ENCODE measurements at places on chromosomes 2 and 18.

GRCh38 chr2:39667886-39668276 is 2.2 kb downstream of the TMEM178A start:
- no peak for DNase-seq

GRCh38 chr2:64606479-64607363 is 47.0 kb downstream of the SERTAD2 start:
- DNase-seq = peak; percentile 27

DNA sequence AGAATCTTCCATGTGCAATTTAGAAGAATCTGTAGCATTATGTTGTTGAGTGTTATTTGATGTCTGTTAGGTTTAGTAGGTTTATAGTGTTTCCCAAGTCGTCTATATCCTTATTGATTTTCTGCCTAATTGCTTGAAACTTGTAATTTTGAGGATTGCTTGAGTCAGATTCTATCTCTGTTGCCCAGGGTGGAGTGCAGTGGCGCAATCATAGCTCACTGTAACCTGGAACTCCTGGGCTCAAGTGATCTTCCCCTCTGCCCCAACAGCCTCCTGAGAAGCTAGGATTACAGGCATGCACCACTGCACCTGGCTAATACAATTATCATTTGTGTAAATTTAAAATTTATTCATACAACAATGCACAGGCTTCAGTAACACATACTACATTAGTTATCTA is 3.1 kb upstream of the TCF23 start:
- DNase-seq = no peak

DNA sequence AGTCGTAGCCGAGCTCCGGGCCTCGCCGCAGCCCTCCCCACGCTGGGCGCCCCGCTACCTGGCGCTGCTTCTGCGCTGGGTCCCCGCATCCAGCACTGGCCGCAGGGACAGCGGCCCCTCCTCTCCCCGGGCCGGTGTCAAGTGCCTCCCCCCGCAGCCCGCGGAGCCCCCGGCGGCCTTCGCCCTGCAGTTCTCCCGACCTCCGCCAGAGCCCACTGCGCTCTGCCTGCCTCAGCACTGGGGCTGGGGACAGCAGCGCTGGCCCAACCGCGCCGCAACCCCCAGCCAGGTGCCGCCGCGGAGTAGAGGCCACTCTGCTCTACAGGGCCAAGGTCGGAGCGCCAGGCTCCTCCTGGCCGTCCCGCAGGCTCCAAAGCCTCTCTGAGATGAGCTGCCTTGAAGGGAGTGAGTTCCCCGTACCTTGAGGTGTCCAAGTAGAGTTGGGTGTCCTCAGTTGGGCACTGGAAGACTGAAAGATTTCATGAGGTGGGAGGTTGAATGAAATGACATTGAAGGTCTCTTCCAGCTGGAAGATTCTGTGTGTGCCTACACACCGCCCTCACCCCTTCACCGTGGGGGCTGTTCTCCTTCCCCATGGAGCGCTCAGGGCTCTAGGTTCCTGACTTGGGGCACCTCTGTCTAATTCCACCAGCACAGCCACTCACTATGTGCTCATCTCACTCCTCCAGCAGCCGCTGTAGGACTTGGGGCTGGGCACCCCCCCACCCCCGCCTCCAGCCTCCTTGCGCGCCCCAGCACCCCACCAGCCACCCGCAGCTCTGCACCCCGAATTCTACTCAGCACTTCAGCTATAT is 854 bp upstream of the DNMT3A start:
- DNase-seq = peak; percentile 86

DNA sequence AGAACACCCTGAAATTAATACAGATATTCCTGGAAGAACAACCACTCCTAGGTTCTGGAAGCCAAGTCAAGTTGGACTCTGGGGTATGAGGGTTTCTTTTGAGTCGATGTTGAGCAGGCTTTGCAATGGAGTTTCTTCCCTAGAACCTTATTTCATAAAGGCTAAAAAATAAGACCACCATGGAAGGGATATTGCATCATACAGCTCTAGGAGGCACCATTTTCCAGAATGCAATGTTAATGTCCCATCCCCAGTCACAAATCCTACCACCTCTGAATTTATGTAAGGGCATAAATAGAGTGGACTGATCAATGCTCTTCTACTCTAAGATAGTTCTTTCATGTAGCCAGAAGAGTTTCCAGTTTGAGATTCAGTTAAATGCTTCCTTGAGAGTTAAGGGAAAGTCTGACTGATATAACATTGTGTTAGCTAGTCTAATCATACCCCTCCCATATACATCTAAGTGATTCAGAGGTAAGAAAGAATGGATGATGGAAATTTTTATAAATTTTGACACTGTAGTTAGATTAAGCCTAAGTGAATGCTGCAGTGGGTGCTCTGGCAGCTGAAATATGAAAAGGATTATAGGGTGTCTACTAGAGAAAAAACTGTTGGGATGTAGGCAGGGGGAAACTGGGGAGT is 22.0 kb downstream of the ARHGAP15 start:
- no peak for DNase-seq

DNA sequence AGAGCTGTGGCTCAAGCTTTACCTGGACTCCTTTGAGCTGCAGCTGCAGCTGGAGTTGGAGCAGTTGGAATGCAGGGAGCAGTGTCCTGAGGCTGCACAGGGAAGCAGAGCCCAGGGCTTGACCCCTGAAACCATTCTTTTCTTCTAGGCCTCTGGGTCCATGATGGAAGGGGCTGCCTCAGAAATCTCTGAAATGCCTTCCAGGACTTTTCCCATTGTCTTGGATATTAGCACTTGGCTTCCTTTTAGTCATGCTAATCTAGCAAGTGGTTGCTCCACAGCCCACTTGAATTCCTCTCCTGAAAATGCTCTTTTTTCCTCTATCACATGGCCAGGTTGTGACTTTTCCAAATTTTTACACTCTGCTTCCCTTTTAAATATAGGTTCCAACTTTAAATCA is 108.6 kb upstream of the RNF152 start:
- no peak for DNase-seq

DNA sequence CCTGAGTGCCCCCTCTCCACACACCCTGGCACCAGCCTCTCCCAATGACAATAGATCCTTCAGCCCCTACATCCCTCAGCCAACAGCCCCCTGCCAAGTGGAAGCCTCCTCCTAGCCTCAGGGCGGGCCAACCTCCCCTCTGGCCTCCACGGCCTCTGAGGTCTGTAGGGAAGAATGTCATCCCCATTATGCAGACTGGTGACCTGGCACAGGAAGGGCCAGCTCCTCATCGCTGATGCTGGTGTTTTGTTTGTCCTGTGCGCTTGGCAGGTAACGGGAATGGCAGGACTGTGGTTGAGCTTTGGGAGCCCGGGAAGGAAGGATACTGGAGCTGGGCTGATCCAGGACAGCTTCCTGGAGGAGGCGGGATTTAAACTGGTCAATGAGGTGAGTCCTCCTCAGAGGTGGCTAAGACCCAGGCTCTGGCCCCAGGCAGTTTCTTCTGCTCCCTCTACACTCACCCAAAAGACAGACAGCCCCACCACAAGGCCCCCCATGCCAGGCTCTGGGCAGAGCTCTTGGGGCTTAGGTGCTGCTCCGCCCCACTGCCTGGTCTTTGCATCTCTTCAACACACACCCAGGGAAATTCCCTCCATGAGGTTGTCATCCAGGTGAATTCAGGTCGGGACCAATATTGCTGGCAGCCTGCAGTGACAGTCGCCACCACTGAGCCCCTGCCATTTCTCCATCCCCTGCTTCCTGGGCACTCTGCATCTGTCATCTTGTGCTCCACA is 75.2 kb upstream of the SMAD7 start:
- no peak for DNase-seq

DNA sequence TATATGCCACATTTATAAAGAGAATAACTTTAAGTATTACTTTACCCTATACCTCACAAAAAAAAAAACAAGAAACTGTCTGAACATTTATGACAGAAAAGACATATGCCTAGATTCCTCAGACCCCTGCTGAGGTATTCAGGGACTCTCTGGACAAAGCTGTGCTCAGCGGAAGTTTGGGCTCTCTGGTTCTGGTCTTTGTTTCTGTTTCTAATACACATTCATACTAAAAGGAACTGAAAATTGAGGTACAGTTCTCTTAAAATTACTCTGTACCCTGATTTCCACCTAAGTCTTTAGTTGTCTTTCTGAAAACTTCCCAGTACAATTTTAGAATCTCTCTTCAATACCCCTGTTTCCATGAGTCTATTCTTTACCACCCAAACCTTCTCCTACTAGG is 160.3 kb downstream of the IKZF2 start:
- no peak for DNase-seq

- DNase-seq = no peak
These were observed 35.6 kb upstream of the SYT4 start for GRCh38 chr18:43312891-43313290.

- DNase-seq = no peak
These were observed 44.9 kb downstream of the HDLBP start for GRCh38 chr2:241270531-241270930.

- no peak for DNase-seq
These were observed 10.8 kb downstream of the ANO7 start for GRCh38 chr2:241199286-241199685.

- DNase-seq = no peak
These were observed 17.5 kb upstream of the POLI start for GRCh38 chr18:54251606-54252390.

DNA sequence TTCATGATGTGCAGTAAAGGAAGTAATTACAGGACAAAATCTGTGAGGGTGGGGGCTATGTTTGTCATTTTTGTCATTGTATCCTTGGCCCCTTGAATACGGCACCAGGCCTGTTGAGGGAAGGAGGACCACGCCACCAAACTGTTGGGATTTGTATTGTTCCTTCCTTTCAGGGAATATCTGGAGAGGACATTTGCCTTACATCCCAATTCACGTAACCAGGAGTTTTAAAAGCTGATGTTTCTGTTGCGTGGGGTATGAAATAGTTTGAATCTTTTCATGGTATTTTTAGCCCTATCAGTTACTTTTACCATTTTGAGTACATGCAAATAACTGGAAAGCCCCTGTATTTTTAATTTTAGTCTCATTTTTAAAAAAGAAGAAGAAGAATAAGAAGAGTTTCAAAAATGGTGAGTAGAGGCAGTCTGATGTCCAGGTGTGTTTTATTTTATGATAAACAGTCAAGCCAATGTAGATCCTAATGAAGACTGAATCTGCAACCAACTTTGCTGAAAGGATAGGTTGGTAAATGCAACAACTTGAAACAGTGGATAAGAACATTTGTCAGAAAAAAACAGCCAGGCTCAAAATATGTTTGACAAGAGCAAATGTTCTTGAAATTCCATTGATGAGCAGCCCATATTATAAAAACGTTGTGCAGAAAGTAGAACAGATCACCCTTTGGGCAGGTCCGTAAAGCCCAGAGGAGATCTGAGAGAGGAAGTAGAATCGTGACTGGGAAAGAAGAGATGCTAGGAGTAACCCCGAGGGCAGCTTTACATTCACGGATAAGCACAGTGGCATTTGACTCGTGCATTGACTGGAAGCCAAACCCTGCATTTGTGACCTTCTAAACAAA is 54.5 kb downstream of the RASGRP3 start:
- no peak for DNase-seq

- DNase-seq = no peak
These were observed 201.6 kb downstream of the EN1 start for GRCh38 chr2:118645876-118646275.

- no peak for DNase-seq
These were observed 53.8 kb downstream of the TMEM200C start for GRCh38 chr18:5841518-5841917.

DNA sequence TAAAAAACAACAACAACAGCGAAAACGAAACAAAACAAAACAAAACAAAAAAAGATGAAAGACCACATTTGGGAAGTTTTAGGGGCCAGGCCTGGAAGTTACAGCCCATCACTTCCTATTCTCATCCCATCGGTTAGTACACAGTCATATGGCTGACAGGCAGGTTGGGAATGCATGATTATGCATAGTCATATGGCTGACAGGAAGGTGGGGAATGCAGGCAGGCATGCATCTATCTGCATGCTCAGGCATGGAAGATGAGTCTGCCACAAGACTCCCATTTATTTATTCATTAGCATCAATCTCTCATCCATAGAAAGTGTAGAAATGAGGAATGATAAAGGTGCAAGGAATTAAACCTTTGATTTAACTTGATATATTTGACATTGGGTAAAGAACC is 325.3 kb upstream of the MEX3C start:
- no peak for DNase-seq

DNA sequence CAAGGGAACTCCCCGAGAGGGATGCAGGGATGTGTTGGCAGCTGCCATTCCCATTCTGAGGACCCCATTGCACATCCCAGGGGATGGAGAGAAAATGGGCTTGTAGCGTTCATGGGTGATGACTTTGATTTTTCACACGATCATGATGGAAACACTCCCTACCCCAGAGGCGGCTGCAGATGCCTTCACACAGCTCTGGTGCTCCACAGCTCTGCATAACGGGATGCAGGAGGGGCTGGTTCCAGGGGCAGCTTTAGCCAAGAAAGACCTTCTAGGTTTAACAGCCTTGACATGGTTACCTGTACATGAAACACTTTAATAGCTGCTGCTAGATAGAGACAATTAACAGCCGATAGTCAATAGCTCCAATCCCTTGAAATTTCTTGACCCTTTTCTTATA is 88.7 kb downstream of the TPO start:
- DNase-seq = no peak

- DNase-seq = no peak
These were observed 70.2 kb upstream of the TEX51 start for GRCh38 chr2:126828491-126828890.

DNA sequence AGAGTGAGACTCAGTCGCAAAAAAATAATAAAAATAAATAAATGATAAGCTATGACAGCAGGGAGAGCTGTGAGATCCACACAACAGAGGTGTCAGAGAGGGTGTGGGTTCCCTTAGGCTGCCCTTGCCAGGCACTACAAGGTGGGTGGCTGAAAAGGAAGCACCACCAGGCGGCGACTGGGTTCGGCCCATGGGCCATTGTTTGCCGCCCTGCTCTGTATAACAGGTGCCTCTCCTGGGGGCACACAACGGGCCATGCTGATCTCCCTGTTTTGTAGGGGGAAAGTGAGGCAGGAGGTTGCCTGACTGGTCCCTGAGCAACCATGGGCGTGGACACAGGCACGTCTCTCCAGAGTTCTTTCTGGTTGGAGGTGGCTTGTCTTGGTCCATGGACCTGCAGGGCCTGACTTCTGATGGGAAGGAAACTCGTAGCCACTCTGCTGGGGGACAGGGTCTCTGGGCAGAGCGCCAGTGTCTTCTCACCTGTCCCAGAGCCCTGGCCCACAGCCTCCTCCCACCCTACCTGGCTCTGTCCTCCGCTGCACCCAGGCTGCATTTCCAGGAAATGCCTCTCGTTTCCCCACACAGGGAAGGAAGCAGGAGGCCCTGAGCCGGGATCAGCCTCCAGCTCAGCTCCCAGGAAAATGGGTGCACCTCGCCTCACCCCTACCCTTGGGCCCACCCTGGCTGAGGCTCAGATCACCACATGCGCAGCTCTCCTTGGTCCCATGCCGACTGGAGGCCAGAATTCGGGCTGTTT is 109.6 kb upstream of the ODC1 start:
- DNase-seq = no peak

- DNase-seq = no peak
These were observed 13.1 kb upstream of the MLPH start for GRCh38 chr2:237473878-237474441.

- DNase-seq = no peak
These were observed 54.3 kb downstream of the THUMPD2 start for GRCh38 chr2:39724828-39725144.

All from LoVo (cell line).